ENCODE measurements at places on chromosomes 3 and 15.

DNA sequence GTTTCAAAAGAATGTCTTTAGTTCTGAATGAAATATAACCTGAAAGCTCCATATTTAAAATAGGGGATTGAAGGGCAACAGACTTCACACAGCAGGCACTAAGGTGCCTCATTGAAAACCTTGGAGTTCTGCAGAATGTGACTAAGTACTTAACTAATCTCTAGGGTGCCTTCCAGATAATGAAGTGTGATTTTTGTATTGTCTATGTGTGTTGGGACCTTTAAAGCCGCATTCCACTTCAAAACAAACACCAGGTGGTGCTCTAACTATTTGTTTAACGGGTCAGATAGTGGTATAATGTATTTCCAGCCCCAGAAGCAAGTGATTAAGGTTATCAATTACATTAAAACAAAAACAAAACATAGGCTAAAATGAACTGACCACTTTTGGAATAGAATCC is 28.0 kb downstream of the TFG start:
- peak; percentile 43 for ATAC-seq

DNA sequence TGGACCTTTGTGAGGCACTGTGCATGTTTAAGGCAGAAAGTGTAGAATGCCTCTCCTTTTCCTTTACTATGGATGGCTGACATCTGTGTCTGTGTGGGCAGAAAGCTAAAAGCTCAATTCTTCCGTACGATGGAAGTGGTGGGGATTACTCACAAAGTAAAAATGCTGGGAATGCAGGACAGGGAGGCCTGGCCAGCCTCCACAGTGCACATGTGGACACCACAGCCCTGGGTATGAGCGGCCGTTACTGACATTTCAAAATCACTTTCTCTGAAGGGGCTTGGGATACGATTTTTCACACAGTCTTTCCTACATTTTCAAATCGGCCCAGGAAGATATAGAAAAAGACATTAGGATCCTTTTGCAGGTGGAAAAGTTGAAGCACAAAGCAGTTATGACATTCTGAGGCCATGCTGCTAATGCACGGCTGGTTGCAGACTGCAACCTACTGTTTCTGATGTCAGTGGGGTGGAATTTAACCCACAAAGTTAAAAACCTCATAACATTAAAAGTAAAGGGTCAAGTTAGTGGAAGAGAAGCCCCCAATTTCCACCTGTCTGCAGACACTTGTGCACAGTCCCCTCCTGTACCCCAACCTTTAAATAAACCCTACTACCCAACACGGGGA is 27.9 kb downstream of the EHD4 start:
- no peak for ATAC-seq

DNA sequence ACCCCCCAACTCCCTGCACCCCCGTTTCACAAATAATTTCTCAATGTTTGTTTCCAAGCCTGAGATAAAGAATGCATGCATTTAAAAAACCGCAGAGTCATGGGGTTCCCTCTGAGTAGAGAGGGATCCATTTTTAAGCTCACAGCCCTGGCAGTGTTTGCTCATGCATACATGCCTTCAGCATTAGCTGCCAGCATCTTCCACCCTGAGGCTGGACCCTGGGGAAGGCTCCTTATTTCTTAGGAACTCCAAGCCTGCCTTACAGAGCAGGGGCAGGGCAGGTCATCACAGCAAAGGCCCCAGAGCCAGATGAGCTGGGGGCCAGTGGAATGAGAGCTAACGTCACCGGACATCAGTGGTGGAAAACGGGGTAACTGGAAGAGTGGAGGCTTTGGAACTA is 31.3 kb downstream of the TLE3 start:
- ATAC-seq = no peak

DNA sequence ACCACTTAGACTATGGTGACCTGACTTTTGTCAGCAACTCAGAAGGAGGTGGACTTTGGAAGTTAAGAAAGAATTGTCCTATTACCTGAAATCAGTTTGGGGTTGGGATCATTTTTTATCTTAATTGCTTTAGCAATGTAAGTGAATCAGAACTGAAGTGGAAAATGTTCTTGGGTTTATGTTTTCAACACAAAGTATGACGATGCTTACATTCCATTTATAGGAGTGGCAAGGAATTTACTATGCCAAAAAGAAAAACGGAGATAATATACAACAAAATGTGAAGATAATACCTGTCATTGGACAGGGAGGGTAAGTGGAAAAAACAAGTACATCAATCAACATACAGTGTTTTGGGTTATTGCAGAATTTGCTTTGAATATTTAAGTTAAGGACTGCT is 116.1 kb downstream of the PDE8A start:
- ATAC-seq = no peak

- ATAC-seq = no peak
Measured at GRCh38 chr3:189588070-189588469, 43.1 kb upstream of the TP63 start.

- no peak for ATAC-seq
Measured at GRCh38 chr15:75895731-75896130, 7.9 kb upstream of the FBXO22 start.

GRCh38 chr15:59294574-59295260 is 78.0 kb downstream of the MYO1E start:
- ATAC-seq = no peak

GRCh38 chr3:45123581-45124269 is 22.5 kb downstream of the CDCP1 start:
- ATAC-seq = peak; percentile 76
